ENCODE measurements at places on chromosomes 12 and 14.

- no peak for DNase-seq
Observed at GRCh38 chr14:79698298-79698711, 513.0 kb downstream of the DIO2 start.

- DNase-seq, result peak; percentile 81
Observed at GRCh38 chr12:51923506-51924365, 16.4 kb downstream of the ACVRL1 start.

DNA sequence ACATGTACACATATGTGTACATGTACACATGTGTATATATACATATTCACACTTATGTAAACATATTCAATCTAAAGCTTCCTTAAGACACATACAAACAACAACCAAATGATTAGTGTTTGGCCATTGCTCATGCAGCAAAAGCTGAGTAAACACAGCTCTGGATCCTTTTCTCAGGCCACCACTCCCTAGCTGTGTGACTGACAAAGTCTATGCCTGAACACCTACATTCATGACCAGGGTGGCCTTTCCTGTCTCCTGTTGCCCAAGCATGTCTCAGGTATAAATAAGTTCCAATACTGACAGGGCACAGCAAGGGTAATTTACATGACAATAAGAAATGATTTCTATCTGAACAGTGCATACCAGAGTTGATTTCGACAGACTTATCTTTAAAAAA lies 1.4 kb upstream of the PTPRO start:
- no peak for DNase-seq

DNA sequence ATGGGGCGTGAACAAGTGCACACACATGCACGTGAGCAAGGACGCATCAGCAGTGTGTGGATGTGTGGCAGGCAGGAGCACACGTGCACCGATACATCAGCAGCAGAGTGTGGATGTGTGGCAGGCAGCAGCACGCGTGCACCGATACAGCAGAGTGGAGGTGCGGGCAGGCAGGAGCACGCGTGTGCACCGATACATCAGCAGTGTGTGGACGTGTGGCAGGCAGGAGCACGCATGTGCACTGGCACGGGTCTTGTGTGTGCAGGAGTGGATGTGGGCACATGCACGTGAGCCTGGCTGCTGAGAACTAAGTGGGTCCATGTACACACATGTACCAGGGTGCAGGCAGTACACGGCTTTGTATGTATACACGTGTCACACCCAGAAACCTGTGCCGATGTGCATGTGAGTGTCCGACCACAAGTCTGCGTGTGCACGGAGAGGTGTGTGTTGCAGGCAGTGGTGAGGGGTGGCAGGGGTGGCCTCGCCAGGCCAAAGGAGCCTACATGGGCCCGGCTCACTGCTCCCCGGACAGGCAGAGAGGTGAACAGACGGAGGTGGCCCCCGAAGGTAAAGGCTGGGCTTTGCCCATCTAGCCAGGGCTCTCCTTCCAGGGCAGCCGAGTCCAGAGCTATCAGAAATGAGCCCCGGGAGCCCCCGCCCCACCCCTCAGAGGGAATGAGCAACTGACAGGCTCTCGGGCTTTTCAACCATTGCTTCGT lies 53.9 kb downstream of the RFLNA start:
- DNase-seq, result no peak

GRCh38 chr12:78095623-78096022 lies 264.9 kb downstream of the NAV3 start:
- no peak for DNase-seq

- DNase-seq, result no peak
Observed at GRCh38 chr14:54674046-54674741, 107.3 kb downstream of the SAMD4A start.

GRCh38 chr12:124703856-124704255 lies 136.4 kb upstream of the NCOR2 start:
- no peak for DNase-seq

- DNase-seq, result no peak
Observed at GRCh38 chr12:69833696-69834095, 8.7 kb downstream of the MYRFL start.

GRCh38 chr12:3303410-3304136 lies 187.4 kb upstream of the PRMT8 start:
- no peak for DNase-seq

- DNase-seq, result no peak
Observed at GRCh38 chr14:104803280-104803911, 2.5 kb downstream of the ZBTB42 start.
